ENCODE measurements at places on chromosomes 4 and X.
A peak's percentile ranks its signal among the peaks of the same experiment; 100 is the strongest.

DNA sequence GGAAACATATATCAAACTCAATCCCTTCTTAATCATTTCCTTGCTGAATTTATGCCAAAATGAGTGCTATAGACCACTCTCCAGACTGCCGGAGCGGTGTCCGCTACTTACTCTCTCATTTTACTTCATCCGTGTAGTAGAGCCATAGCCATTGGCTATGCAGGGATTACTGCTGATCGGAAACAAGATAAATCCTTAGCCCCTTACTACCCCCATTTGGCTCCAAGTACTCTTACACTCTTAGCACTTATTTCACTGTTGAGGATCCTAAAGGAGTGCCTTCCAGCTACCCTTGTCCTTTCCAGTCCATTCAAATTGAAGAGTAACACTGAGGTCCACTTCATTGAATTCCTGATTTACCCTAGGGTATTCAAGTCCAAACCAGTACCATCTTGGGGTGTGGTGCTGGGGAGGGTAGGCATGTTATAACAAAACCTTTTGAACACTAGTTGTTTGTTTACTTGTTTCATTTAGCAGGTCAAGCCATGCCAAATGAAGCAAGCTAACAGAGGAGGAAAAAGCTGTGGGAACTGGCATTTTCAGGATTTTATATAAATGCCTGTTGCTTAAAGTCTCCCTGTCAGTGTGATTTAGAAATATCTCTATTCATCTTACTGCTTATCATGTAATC, 715.1 kb downstream of the FSTL5 start:
- DNase-seq, result no peak

GRCh38 chr4:17494258-17495190, 17.4 kb downstream of the QDPR start:
- no peak for DNase-seq

DNA sequence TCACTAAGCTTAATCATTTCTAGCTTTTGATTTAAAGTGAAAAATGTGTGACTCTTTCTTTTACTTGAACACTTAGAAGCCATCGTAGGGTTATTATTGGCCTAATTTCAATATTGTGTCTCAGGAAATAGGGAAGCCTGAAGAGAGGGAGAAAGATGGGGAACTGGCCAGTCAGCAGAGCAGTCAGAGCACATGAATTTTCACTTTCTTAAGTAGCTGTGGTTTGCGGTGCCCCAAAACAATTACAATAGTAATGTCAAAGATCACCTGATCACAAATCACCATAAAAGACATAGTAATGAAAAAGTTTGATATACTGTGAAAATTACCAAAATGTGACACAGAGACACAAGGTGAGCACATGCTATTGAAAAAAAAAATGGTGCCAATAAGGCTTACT, 45.5 kb downstream of the CENPC start:
- no peak for DNase-seq

DNA sequence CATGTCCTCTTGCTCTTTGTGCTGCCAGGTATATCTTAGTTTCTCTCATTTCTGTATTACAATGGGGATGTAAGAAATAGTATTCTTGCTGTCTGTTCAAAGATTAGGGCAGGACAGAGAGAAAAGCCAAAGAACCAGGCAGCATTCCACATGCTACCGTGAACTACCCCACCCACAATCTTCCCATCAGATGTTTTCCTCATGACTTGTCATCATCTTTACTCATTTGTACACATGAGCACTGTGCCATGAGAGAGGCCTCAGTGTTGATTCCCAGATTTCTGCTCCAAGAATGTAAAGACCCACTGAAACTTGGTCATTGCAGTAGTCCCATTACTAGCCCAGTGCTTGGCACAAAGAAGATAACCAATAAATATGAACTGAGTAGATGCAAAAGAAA, 354.6 kb upstream of the RASGEF1B start:
- no peak for DNase-seq

- no peak for DNase-seq
Observed at GRCh38 chr4:124948976-124949597, 236.6 kb upstream of the ANKRD50 start.

- no peak for DNase-seq
Observed at GRCh38 chrX:4547213-4547836, 833.9 kb upstream of the PRKX start.

GRCh38 chrX:149467461-149467860, 37.6 kb downstream of the IDS start:
- no peak for DNase-seq

DNA sequence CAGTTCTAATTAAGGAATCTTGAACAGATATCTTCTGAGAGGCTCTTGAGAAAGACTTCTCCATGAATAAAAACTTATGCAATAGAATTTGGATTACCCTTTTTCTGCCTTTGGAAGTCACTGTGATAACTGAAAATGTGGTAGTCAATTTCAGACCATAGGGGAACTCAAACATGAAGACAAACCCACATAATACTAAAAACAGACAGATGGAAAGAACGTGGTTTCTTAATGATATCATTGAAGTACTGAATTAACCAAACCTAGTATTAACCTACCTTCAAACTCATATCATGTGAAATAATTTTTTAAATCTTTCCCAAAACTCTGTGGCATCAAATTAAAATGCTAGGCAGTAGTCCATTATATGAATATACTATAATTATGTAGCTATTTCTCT, 153.5 kb downstream of the CAMK2D start:
- DNase-seq, result no peak

GRCh38 chr4:1154523-1155182, 17.7 kb downstream of the SPON2 start:
- DNase-seq, result no peak

GRCh38 chr4:155319516-155319915, 57.2 kb downstream of the MAP9 start:
- no peak for DNase-seq

DNA sequence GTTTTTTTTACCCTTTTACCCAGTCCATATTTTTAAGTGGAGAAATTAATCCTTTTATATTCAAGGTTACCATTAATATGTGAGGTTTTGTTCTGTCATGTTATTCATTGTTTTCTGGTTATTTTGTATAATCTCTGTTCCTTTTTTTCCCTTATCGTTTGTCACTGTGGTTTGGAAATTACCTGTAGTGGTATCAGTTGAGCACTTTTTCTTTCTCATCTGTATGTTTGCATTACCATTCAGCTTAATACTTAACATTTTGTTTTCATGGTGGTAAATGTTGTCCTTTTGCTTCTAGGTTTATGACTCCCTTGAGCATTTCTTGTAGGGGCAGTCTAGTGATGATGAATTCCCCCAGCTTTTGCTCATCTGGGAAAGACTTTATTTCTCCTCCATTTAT, 6.6 kb downstream of the ETDC start:
- DNase-seq, result no peak

- no peak for DNase-seq
Observed at GRCh38 chrX:140502491-140503237, 2.2 kb downstream of the SOX3 start.

DNA sequence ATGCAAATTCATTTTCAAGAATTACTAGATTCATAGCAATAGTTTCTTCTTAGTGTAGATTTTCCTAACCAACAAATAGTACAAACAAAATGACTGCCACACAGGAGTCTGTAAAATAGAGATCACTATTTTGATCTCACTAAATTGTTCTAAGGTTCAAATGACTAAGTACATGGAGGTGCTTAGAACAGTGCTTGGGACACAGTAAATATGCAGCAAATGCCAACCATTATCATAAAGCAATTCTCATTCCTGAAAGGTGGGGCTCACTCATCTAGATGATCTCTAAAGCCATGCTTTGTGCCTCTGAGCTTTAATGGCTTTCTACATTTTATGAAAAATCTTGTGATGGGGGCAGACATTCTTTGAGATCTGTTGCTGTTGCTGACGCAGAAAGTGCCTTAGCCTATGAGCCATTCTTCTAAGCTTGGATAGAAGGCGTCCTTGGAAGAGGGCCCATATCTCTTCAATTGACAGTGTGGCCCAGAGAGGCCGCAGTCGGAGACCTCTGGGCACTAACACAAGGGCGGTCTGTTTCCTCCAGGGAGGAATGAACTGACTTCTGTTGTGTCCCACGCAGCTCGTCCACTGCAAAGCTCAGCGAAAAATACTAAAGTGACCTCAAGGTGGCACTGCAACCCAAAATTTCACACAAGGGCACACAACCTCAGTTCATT, 23.5 kb downstream of the TLR10 start:
- peak; percentile 33 for DNase-seq

DNA sequence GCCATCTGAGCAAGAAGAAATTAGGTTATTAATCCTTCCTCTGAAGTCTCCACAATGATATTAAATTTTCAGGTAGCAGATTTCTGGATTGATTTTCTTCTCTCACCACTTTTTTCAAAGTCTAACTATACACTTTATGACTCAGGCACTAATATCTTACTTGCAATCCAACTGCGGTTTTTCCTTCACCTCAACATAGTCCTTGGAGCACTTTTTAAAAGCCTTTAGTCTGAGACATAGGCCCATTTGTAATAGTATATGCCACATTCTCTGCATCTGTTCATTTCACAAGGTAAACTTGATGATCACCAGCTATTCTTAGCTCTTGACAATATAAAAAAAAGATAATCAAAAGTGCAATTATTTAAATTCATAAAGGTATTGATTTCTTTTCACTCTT, 55.9 kb upstream of the EDNRA start:
- no peak for DNase-seq

- DNase-seq, result no peak
Observed at GRCh38 chr4:189502841-189503435, 437.7 kb upstream of the FRG1 start.

GRCh38 chr4:146638786-146639505, at the start of gene POU4F2:
Gene POU4F2, plus strand, starts transcription at chr4:146638893. Its CDS starts 248 bp downstream, at chr4:146639141.
- DNase-seq, result no peak

- DNase-seq, result no peak
Observed at GRCh38 chr4:135371137-135371536, 1169.5 kb upstream of the PABPC4L start.

DNA sequence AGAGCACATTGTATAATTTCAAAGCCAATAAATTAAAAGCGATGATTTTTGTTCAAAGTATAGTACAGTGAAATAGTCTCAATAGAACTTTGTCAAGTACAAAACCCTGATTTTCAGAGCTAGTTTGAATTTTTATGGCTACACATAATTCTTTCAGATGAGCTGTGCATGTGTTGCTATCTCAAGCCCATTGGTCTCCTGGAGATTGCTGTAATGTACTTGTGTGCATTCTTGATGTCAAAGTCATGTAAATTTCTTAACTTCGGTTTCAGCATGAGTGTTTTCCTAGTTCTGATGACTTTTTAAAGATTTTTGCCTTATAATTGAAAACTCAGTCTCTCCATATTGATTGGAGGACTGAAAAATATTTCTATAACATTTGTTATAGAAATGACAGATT, 200.8 kb downstream of the CEP135 start:
- no peak for DNase-seq

GRCh38 chr4:42216664-42217063, 64.2 kb upstream of the BEND4 start:
- DNase-seq, result no peak

DNA sequence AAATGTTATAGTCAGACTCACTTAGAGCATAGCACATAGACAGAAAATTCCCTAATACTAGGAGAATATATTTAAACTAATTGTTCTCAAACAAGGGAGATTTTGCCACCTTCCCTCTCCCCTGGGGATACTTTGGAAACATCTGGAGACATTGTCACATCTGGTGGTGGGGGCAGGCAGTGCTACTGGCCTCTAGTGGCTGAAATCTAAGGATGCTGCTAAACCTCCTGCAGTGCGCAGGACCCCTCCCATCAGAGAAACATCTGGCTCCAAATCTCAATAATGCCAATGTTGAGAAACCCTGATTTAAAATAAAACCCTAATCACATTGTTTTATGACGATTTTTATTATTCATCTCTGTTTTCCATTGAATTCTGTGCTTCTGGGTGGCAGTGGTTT, 244.9 kb downstream of the FRMPD4 start:
- DNase-seq, result no peak

- DNase-seq, result no peak
Observed at GRCh38 chr4:33650036-33650435, 2594.3 kb downstream of the ARAP2 start.

DNA sequence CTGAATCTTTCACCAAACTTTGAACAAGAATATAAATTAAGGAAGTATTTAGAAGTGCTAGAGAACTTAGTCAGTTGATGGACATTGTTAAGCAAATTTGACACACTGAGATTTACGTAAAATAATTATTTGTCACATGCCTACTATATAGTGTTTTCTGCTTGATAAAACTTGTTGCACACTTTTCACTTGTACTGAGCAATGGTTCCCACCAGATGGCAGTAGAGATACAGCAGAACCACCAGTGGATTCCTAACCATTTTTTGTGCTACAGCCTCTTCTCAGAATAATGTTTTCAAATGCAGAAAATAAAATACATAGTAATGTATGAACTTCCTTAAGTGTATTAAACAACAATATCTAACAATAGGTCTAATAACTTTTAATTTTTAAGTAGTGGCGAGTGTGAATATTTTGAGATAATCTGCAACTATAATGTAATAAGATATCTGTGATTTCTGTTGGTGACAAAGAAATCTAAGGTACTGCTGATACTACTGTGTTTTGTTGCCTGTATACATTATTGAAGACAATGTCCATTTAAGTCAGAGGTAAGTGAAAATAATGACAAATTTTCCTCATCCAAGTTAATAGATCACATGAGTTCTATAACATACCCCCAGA, 81.2 kb downstream of the APOOL start:
- DNase-seq, result no peak

DNA sequence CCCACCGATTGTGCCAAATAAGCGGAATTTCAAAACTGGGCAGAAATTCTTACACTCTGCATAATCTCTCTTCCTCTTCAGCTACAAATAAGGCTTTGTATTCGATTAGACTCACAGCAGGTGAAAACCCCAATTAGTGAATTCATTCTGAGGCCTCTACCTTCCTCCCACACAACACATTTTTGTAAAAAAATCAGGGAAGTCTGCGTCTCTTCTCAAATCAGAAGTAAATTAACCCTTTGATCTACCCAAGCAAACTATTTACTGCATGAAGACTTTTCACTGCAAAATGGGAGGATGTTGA, 200.6 kb upstream of the FTHL17 start:
- DNase-seq, result no peak

GRCh38 chr4:119040694-119041185, 94.9 kb upstream of the MYOZ2 start:
- DNase-seq, result no peak
